ENCODE measurements at places on chromosomes 2 and 18. TPM values are rescaled to one million over a fixed set of nuclear protein-coding genes. Genes with fewer than 3 reads are reported as not detected.

- DNase-seq: no peak
- no peak overlapping the region for H3K27ac ChIP-seq
- H3K27me3 ChIP-seq: no peaks in the 10 kb centered on the region
- no peak overlapping the region for H3K4me3 ChIP-seq
- H3K36me3 ChIP-seq: no peaks in the 10 kb centered on the region
Observed at GRCh38 chr2:225270861-225271260, 128.6 kb upstream of the NYAP2 start.

GRCh38 chr18:39801010-39801409 is 2154.0 kb upstream of the PIK3C3 start:
- H3K36me3 ChIP-seq: no peaks in the 10 kb centered on the region
- H3K4me1 ChIP-seq: peaks cover 3% of the 10 kb centered on the region
- no peak overlapping the region for H3K27ac ChIP-seq
- no peak overlapping the region for H3K4me3 ChIP-seq

DNA sequence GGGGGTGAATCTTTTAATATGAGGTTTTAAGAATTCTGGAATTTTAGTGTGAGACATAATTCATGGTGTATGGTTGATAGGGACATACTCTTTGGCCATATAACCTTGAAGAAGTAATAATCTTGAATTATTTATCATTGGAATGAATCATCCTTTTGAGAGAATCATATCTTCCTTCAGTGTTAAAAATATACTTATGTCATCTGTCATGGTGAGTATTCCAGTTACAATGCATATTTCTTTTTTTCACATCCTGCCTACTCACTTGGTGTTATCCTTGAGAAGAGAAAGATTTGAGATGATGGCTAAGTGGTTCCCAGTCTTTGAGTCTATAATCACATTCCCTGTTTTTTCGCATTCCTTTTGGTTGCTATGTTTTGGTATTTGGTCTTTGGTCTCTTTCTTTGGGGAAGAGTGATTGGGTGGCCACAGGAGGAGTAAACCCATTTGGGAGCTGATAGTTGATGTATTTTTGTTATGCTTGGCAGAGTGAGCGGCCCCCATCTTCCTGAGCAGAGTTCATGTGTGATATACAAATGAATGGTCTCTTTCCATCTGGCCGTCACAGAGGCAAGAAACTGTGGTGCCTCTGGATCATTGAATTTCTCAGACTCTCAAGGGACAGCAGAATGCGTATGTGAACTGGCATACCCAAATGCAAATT is 21.6 kb downstream of the ASAP2 start:
- DNase-seq: no peak
- H3K27me3 ChIP-seq: no peaks in the 10 kb centered on the region

DNA sequence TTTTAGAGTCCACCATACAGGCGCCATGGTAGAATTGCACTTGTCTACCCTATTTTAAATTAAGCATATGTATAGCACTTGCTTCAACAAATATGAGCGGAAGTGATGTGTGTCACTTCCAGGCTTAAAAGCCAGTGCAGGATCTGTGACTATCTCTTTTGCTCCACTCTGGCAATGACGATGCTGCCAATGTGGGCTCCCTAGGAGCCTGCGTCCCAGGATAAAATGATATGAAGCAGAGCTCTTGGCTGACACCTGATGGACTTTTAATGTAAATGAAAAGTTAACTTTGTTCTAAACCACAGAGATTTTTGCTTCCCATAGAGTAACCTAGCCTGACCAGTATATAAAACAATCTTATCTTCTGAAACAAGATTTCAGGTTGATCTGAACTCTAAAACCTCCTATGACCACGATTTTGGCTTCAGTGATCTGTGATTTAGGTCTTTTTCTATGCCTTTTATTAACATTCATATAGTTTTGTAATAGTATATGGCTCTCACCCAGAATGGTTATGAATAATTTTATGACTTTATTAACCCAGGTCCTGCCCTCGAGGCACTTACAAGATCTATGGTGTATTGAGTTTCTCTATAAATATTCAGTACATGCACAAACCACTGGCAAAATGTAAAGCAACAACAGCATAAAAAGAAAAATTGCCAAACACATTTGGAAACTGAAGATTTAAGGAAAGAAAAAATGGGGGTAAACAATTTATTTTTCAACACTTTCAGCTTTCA is 422.5 kb upstream of the PIK3C3 start:
- no peak overlapping the region for H3K4me3 ChIP-seq
- no peak overlapping the region for H3K27ac ChIP-seq
- no peaks in the 10 kb centered on the region for H3K4me1 ChIP-seq
- no peak for DNase-seq
- no peaks in the 10 kb centered on the region for H3K36me3 ChIP-seq

- H3K4me1 ChIP-seq: no peaks in the 10 kb centered on the region
- H3K4me3 ChIP-seq: no peak overlapping the region
- H3K36me3 ChIP-seq: no peaks in the 10 kb centered on the region
Observed at GRCh38 chr2:134086594-134087219, 167.2 kb upstream of the MGAT5 start.

DNA sequence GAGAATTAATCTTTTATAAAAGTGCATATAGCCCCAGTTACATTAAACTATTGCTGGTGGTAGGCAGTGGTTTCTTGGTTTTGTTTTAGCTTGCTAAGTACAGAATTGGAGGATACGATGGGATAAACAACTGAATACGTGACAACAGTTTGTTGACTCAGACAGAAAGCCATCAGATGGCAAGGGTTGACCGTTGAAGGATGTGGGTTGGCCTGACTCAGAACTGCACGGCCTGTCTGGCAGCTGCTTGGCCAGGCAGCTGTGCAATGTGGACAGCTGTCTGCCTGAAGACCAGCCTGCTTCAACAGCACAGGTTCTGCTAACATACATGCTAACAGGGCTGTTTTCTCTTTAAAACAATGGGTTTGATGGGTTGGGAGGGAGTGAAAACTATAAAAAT is 46.6 kb downstream of the PRKRA start:
- no peaks in the 10 kb centered on the region for H3K27me3 ChIP-seq
- no peak overlapping the region for H3K4me3 ChIP-seq
- DNase-seq: no peak
- H3K4me1 ChIP-seq: no peaks in the 10 kb centered on the region
- no peak overlapping the region for H3K27ac ChIP-seq

Gene SLC30A3
- not detected for total RNA-seq

Gene SYT4
- not detected for total RNA-seq

Gene CMPK2
- total RNA-seq: 1.6 TPM

Gene RNF125
- total RNA-seq: 13.4 TPM
